ENCODE measurements at places on chromosomes 3 and 15.

DNA sequence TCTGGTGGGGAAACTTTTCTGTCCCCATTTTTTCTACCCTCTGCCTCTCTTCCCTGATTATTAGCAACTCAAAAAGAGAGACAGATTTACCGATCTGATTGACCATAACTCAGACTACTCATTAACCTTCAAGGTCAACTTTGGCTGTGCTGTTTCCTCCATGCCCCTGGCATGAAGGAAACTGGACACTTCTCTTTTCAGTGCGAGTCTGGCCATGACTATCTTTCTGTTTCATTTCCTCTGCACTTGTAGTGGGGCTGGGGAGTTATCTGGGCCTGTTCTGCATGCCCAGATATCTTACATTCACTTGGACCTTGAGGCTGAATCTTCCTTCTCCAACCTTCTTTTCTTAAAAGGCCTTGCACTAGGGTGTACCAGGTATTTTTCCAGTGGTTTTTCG is 76.9 kb upstream of the SLCO2A1 start:
- no peak for DNase-seq

DNA sequence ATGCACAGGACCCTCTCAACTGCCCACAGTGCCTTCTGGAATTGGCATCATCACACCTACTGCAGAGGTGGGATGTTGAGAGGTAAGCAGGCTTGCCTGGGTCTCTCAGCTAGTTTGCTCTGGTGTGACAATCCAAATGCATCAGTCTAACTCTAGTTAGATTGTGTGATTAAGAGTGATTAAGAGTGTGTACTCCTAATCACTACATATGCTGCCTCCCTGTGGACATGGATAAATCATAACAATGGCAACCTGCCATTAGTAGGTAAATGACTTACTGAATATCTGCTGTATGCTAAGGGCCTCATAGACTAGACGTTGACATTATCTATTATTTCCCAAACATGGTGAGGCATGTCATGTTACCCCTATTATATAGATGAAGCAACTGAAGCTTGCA is 342.1 kb downstream of the OCA2 start:
- DNase-seq, result no peak

GRCh38 chr3:101903451-101903871 is 54.1 kb downstream of the NFKBIZ start:
- DNase-seq, result no peak

- peak; percentile 93 for DNase-seq
These were observed 365.3 kb upstream of the KCNMB2 start for GRCh38 chr3:178170698-178171535.

DNA sequence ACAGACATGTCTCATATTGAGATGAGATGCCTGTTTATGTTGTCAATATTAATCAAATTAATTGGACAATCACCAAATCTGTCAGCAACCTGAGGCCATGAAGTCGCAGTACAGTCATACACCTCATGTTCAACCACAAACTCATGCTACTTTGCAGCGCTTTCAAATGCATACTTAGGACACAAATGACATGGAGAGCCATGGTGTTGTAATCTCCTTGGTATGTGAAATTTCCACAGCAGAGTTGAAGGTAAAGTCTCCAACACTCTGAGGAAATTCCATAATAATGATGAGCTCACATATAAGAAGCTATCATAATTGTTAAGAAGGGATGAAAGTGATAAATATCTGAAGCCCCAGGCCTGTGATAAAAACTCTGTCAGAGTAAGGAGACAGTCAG is 873.9 kb downstream of the MCTP2 start:
- no peak for DNase-seq

- DNase-seq, result no peak
These were observed 573.9 kb downstream of the AGBL1 start for GRCh38 chr15:86653344-86654197.

DNA sequence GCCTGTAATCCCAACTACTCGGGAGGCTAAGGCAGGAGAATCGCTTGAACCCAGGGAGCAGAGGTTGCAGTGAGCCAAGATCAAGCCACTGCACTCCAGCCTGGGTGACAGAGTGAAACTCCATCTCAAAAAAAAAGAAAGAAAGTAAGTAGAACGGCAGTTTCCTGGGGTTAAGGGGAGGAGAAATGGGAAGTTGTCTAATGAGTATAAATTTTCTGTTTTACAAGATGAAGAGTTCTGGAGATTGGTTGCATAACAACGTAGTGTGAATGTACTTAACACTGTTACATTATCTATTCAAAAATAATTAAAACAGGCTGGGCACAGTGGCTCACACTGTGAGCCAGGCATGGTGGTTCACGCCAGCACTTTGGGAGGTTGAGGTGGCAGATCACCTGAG is 45.4 kb downstream of the GRK7 start:
- DNase-seq, result no peak

DNA sequence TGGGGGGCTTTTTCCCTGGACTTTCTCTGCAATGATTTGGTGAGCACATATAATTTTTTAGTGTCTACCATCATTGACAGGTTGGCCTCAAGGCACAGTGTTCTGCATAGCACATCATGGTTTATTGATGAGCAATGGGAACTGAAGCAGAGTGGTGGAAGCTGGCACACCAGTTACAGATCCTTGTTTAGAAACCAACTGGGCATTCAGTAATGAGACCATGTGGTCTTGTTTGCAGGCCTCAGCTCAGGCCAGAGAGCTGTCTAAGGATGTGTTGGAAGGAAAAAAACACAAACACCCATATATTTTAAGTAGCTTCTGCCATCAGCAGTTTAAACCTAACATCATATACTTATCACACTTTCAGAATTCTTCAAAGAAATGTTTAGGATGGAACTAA is 610.6 kb downstream of the ROBO1 start:
- no peak for DNase-seq

GRCh38 chr3:30904996-30905395 is 10.5 kb upstream of the GADL1 start:
- DNase-seq, result no peak

DNA sequence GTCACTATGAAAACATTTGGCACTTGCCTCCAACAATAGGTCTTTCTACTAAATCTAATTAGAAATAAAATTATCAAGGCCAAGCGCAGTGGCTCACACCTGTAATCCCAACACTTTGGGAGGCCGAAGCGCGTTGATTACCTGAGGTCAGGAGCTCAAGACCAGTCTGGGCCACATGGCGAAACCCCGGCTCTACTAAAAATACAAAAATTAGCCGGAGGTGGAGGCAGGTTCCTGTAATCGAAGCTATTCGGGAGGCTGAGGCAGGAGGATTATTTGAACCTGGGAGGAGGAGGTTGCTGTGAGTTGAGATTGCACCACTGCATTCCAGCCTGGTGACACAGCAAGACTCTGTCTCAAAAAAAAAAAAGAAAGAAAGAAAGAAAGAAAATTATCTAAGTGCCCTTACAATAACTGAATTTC is 1.6 kb upstream of the PLD1 start:
- DNase-seq, result no peak

GRCh38 chr15:70109531-70109930 is 11.8 kb upstream of the TLE3 start:
- DNase-seq, result no peak

GRCh38 chr3:107740992-107741896 is 218.5 kb downstream of the BBX start:
- no peak for DNase-seq

GRCh38 chr3:36796881-36797280 is 32.5 kb upstream of the DCLK3 start:
- DNase-seq, result no peak

- no peak for DNase-seq
These were observed 16.8 kb downstream of the FOXP1 start for GRCh38 chr3:71566776-71567175.

- DNase-seq, result no peak
These were observed 14.8 kb downstream of the BDH1 start for GRCh38 chr3:197540961-197541377.

GRCh38 chr3:40925231-40925630 is 274.1 kb upstream of the CTNNB1 start:
- no peak for DNase-seq

- no peak for DNase-seq
These were observed 48.8 kb upstream of the WDR5B start for GRCh38 chr3:122464659-122465058.

- DNase-seq, result no peak
These were observed 48.9 kb upstream of the TCF12 start for GRCh38 chr15:56869573-56869972.

- DNase-seq, result no peak
These were observed 340.3 kb upstream of the ZNF385D start for GRCh38 chr3:22091329-22091728.

All from pulmonary artery endothelial cell (primary cell).